ENCODE measurements at places on chromosomes 5 and 9.
A peak's percentile ranks its signal among the peaks of the same experiment; 100 is the strongest.

DNA sequence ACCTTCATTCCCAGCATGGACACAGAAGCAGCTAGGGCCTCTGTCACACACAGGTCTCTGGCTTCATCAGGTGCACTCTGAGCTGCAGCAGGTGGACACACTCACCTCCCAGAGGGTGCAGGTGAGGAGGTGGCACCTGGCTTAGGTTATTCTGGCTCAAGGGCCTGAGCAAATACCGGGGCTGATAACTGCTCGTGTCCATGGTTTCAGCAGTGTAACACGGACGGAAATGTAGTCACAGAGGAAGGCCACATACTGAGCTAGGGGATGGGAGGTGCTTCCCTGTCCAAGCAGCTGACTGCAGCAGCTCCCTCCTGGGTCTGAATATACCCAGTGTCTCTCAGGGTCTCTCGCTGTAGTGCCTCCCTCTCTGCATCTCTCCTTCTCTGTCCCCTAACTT is 5.7 kb downstream of the PHF2 start:
- no peak for DNase-seq

DNA sequence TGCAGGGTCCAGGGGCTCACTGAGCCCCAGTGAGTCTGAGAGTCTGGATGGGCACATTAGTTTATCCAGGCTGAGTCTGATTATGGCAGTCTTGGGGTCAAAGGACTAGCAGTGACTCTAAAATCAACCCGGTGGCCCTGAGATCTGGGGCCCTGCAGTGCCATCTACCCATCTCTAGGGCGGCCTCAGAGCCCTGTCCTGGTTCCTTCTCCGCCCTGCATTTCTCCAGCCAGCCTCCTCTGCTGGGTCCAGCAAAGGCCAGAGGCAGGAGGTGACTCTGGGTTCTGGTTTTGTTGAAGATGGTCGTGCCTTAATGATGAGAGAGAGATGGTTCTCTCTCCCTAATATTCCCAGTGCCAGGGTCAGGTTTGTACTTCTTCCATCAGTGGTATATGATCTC is 15.0 kb downstream of the DCANP1 start:
- DNase-seq, result no peak

GRCh38 chr5:91059409-91059808 is 323.7 kb downstream of the ARRDC3 start:
- DNase-seq, result no peak

DNA sequence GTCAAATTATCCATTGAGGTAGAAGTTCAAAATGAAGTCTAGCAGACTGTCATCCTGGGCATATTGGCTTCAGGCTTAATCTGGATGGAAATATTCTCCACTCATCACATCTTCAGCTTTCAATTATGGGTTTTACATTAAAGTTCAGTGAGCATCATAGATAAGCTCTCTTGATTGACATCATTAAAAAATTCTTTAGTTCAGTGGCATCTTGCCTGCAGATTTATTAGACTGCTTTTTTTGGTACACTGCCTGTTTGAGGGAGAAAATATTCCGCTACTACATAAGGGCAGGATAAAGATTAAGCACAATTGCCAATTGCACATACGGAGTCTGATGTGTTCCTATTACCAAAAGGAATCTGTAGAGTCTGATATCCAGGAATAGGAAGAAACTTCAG is 2353.8 kb downstream of the MAT2B start:
- DNase-seq, result no peak

- DNase-seq, result no peak
Measured at GRCh38 chr5:76083555-76084495, 642 bp downstream of the SV2C start.

GRCh38 chr5:178524093-178524882 is 65.9 kb downstream of the COL23A1 start:
- no peak for DNase-seq

DNA sequence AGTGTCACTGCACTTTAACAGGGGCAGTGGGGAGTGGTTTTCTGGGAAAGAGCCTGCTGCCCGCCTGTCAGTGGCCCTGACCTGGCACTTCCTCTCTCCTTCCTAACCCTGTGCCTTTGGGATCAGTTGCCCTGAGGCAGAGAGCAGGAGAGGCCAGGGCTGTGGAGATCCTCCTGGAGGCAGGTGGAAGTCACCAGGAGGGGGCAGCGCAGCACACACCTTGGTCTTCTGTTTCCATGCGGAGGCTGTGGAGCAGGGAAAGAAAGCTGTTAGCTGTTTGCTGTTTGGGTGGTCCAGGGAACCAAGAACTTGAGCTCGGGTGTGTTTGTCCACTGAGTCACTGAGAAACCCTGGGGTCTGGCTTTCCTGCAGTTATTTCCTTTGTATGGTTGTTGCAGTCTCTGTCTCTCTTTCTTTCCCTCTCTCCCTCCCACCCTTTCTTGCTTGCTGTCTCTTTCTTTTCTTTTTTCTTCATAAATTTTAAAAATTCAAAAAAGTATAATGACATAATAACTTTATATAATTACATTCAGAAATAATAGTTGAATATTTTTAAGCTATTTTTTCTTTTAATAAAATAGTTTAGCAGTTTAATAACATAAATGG is 28.1 kb downstream of the NTRK2 start:
- DNase-seq, result no peak

DNA sequence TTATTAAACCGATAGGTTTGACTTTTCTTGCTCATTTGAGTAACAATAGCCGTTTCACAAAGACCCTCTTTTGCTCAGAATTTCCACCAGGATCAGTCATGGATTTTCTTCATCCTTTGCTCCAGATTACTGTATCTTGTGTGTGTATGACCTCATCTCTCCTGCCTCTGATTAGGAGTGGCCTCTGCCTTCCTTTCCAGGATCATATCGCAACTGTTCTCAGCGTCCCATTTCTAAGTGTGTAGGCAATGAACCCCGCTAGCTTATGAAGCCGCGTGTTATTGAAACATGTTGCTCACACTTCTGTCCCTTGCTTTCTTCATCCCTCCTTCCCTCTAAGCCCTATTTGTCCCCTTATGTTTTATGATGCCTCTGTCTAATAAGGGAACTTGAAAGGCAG is 169.8 kb upstream of the RPS23 start:
- DNase-seq, result no peak

DNA sequence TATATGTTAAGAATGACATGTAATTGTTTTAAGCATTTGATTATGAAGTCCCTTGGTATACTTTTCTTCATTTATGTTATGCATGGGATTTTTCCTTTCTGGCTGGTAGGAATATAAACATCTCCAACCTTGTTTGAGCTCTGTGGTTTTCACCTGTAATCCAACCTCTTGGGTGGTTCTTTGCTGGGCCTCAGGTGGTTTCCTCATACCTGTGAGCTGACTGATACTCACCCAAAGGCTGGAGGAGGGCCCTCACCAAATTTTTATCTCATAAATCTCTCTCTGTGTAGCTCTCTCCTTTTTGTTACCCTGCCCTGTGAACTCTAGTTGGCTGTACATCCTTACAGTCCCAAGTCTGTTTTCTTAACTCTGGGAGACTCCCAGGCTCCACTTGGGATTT is 39.8 kb upstream of the C6 start:
- DNase-seq, result no peak

DNA sequence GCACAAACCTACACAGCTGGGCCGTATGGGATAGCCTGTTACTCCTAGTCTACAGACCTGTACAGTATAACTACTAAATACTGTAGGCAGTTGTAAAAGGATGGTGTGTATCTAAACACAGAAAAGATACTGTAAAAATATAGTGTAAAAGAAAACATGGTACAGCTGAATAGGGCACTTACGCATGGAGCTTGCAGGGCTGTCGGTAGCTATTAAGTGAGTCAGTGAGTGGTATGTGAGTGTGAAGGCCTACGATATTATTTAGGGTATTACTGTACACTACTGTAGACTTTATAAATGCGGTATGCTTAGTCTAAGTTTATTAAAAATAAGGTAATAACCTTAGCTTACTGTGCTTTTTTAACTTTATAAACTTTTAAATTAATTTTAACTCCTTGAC is 1.2 kb downstream of the ZCCHC9 start:
- DNase-seq, result no peak

GRCh38 chr5:43634621-43635020 is 31.6 kb downstream of the NNT start:
- no peak for DNase-seq

GRCh38 chr9:33817327-33818166 is 587 bp downstream of the UBE2R2 start:
- DNase-seq, result peak; percentile 13

- DNase-seq, result peak; percentile 84
Measured at GRCh38 chr9:129202613-129203555, 24.8 kb upstream of the IER5L start.

DNA sequence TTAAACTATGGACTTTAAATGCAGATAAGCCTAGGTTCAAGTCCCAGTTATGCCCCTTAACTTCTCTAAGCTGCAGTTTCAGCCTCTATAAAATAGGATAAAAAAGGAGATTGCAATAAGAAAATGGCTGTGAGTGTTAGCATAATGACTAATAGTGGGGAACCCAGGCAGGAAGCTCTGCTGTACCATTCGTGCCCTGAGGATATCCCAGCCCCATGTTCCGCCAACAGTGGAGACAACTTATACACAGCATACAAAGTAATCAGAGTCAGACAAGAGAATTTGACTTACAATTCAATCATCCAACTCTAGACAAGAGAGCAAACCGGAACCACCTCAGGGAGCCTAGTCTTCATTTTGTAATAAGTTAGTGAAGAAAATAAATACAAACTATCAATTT is 141.5 kb upstream of the FSTL4 start:
- no peak for DNase-seq

DNA sequence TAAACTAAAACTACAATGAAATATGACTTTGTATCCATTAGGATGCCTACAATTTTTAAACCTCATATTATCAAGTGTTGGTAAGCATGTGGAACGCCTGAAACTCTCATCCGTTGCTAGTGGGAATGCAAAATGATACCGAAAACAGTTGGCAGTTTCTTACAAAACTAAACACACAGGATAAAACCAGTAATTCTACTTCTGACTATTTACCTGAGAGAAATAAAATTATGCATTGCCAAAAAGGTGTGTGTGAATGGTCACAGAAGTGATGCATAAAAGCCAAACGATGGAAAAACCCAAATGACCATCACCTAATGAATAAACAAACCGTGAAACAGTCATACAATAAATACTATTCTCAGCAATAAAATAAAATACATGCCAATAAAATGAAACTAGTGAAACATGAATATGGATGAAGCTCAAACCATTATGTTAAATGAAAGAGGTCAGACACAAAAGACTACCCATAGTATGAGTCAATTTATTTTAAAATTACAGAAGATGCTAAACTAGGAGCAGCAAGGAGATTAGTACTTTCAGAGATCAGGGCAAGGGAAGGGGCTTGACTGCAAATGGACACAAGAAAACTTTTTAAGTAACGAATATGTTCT is 13.4 kb downstream of the AUH start:
- DNase-seq, result no peak

DNA sequence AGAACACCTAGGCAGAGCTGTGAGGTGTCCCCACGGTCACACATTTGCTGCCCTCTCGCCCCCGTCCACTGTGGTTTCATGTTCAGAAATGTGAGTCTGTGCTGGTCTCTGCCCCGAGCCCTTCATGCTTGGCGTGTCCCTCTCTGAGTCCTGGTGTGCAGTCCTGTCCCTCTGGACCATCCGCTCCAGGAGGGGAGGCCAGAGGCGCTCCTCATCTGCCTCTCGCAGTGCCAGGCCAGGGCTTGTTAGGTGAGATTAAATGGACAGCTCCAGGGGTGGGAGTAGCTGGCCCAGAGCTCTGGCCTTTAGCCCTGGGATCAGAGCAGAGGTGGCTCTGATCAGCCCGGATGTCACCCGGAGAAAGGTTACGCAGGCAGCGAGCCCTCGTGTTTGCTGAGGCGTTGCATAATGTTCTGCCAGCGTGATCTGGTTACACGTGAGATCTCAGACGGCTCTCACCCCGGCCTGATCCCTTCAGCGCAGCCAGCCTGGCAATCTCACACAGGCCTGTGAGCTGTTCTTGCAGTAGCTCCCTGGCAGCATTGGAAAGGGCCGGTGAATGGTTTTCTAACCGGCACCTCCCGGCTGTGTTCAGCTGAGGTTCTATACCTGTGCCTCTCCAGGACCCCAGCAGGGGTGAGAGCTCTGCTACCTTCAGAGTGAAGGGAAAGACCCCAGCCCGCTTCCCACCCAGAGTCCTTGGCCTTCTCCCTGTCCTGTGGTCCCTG is 24.5 kb downstream of the PTGES2 start:
- DNase-seq, result no peak

Data from stimulated activated CD8-positive, alpha-beta memory T cell treated with anti-CD3 and anti-CD28 coated beads, Interleukin-15, amount 100 ng/mL, for 1 hour (primary cell).